ENCODE measurements at places on chromosomes 6 and 20. TPM values are rescaled to one million over a fixed set of nuclear protein-coding genes. Genes with fewer than 3 reads are reported as not detected.

The PRND gene
- total RNA-seq: not detected

The THBD gene
- total RNA-seq: 119 TPM

The FAM217A gene
- not detected for total RNA-seq

The CLPSL1 gene
- not detected for total RNA-seq

The AKAP12 gene
- 196 TPM for total RNA-seq

The MYCT1 gene
- 0.05 TPM for total RNA-seq

The VNN1 gene
- 0.07 TPM for total RNA-seq

The SLC24A3 gene
- 0.02 TPM for total RNA-seq

The SLC17A1 gene
- total RNA-seq: not detected

Data from A549 treated with AZD2906 at 1 μM for 4 hours (cell line).